NCI-H2029 treated with DMSO at 0.1 percent for 48 hours (cell line): ENCODE measurements at places on chromosomes 1 and 21.

GRCh38 chr1:248840946-248841345 is 2.9 kb downstream of the ZNF672 start:
- no peak for DNase-seq

- no peak for DNase-seq
Observed at GRCh38 chr1:177355575-177355974, 184.8 kb downstream of the BRINP2 start.

DNA sequence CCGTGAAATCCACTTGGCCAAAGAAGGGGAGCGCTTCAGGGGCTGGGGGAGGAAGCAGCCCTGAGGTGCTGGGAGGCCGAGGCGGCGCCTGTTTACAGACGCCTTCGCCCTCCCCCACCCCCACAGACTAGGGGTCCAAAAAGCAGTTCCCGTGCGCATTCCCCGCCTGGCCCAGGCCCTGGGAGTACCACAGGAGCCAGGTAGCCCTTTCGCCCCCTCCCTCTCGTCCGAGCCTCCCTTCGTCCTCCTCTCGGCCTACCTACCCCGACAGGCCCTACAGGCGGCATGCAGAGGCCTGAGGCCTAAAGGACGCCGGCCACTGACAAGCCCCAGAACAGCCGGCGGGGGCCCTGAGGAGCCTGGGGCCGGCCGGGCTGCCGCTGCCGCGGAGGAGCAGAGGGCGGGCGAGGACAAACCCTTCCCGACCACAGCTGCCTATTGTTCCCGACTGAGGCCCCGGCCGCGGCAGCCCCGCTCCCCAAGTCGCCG is 522 bp downstream of the RC3H1 start:
- DNase-seq = no peak

- DNase-seq = no peak
Observed at GRCh38 chr21:29546071-29546470, 247.3 kb downstream of the BACH1 start.

GRCh38 chr1:47918257-47918867 is 78.8 kb downstream of the TRABD2B start:
- DNase-seq = no peak

DNA sequence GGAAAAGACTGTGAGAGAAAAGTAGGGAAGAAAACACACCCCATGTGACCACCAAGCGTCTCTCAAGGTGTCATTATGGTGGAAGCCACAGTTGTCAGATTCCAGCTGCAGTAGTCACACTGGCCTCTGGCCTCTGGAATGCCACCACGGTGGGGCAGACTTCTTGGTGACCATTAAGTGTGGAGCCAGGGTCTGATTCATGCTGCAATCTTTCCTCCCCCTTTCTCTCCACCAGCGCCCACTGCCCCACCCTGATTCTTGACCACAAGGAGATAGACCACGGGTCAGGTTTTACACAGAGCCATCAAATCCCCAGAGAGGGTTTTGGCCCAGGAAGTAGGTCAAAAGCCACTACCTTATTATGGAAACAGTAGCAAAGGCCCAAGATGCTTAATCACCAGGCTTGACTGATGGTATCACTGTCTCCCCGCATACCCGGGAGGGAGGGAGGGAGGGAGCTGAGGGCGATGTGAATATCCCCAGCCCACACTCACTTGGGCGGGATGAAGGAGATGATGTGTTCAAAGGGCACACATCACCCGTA is 52.7 kb upstream of the GRHL3 start:
- DNase-seq = no peak
